Left lung (tissue), 14 donors: ENCODE measurements at places on chromosomes 11 and 22. TPM values are rescaled to one million over a fixed set of nuclear protein-coding genes. Genes with fewer than 3 reads are reported as not detected.

DNA sequence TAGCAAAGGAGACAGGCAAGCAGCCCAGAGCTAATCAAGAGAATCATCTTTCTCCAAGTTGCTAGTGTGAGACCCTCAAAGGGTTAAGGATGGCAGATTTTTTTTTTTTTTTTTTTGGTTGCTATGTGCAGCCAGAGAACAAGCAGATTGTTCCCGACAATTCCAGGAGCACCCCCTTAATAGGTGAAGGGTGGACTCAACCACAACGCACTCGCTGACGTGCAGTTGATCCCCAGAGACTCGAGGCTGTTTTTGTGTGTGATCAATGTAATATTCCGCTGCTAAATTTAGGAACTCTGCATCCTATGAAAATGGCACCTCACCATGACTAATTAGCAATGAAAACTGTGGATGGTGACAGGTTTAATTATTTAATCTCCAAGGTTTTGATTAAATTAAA, 789.0 kb downstream of the KCNA4 start:
- no peak for DNase-seq

DNA sequence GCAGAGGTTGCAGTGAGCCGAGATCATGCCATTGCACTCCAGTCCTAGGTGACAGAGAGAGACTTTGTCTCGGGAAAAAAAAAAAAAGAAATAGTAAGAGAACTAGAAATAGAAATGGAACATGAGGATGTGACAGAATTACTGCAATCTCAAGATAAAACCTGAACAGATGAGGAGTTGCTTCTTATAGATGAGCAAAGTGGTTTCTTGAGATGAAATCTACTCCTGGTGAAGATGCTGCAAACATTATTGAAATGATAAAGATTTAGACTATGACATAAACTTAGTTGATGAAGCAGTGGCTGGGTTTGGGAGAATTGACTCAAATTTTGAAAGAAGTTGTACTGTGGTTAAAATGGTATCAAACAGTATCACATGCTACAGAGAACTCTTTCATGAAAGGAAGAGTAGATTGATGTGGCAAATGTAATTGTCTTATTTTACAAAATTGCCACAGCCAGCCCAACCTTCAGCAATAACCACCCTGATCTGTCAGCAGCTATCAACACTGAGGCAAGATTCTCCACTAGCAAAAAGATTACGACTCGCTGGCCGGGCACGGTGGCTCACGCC, 13.7 kb downstream of the XNDC1N start:
- no peak for DNase-seq

DNA sequence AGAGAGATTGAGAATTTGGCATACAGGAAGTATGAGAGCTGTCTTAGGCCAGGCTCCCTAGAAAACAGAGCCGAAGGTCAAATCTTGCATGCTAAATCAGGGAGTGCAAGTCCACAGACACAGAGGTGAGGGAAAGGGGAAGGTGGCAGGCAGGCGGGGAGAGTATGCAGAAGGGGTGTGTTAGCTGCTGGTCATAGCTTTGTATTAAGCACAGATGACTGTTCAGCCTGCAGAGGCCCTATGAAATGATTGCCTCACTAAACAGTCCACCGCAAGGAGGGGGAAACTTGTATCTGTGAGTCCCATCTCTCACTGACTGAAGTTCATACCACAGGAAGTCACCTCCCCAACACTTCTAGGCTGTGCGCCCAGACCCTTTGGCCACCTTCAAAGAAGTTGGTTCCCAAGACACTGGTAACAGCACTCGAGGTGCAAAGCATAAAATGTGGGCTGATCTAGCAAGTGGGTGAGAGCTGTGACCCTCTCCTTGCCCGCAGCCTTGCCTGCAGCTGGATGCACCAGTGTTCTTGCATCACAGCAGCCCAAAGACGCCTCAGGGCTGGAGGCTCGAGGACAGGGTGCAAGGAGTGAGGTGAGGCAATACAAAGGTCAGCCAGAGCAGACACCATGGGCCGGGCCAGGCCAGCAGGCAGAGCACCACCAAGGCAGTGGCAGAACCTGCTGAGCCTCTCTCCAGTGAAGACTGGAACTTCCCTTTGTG, 115.3 kb upstream of the TBCEL start:
- DNase-seq: no peak

DNA sequence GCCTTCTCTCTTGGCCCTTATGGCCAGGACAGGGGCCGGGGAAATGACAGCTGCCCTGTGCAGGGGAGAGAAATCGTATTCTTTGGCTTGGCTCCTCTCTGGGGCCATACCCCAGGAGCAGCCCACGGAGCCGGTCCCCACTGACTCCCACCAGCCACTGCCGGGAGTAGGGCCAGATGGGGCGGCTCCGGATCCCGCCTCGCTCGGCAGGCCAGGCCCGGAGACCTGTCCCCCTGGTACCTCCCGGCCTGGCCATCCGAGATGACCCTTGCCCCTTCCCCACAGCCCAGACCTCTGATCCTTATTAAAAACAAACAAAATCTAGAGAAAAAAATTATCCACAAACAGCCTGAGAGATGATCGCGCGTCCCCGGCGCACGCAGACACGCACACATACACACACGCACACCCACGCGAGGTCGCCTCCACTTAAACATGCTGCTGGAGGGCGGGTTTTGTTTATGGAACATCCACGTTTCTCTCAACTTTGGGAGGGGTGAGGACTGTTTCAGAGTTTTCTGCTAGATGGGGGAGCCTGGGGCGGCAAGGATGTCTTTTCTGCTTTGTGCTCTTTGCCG, 59.1 kb downstream of the IGLL1 start:
- no peak for DNase-seq

GRCh38 chr11:39461066-39461465, 1998.4 kb downstream of the LRRC4C start:
- no peak for DNase-seq

DNA sequence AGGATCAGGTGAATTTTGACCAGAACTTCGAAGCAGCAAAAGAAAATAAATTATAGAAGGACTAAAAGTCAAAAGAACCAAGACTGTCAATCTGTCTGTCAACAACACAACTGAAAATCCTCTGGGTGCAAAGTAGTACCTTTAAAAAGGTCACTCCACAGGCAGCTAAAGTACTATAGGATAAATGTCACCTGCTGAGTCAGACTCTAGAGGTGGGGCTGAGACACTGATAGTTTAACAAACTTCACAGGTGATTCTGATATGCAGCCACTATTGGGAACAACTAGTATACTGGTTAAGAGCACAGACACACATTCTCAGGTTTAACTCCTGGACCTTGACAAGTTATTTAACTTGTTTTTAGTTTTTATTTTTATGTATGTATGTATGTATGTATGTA, 107.3 kb downstream of the FCHSD2 start:
- no peak for DNase-seq

Gene PDGFD
- polyA plus RNA-seq: 4.9 TPM

Gene P2RY6
- 2.8 TPM for polyA plus RNA-seq

Gene TSPAN18
- polyA plus RNA-seq: 63.2 TPM

Gene MN1
- polyA plus RNA-seq: 2.1 TPM
